Stimulated activated CD4-positive, alpha-beta T cell treated with anti-CD3 and anti-CD28 coated beads, Interleukin-4, amount 100 ng/mL, for 4 hours (primary cell): ENCODE measurements at places on chromosomes 1 and 21.

GRCh38 chr1:204920511-204920910, 49.8 kb downstream of the NFASC start:
- no peak for DNase-seq

- DNase-seq, result no peak
Measured at GRCh38 chr1:80274256-80274655, 1267.7 kb upstream of the ADGRL4 start.

DNA sequence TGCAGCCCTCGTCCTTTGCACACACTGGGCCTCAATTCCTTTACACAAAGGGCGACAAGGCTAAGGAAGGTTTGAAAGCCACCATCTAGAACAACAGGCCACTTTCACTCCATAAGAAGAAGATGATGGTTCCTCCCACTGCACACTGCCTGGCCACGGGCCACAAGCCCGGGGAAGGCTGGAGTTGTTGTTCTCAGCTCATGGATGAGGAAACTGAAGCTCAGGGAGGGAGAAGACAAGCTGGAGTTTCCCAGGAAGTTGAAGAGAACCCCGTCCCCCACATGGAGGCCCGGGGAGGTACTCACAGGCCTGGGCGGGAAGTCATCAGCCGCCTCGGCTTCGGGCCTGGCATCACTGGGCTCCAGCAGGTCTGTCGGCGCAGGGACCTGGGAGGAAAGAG, 24.6 kb upstream of the DDOST start:
- no peak for DNase-seq

GRCh38 chr1:203217668-203218067, 11.8 kb downstream of the CHIT1 start:
- DNase-seq, result no peak

DNA sequence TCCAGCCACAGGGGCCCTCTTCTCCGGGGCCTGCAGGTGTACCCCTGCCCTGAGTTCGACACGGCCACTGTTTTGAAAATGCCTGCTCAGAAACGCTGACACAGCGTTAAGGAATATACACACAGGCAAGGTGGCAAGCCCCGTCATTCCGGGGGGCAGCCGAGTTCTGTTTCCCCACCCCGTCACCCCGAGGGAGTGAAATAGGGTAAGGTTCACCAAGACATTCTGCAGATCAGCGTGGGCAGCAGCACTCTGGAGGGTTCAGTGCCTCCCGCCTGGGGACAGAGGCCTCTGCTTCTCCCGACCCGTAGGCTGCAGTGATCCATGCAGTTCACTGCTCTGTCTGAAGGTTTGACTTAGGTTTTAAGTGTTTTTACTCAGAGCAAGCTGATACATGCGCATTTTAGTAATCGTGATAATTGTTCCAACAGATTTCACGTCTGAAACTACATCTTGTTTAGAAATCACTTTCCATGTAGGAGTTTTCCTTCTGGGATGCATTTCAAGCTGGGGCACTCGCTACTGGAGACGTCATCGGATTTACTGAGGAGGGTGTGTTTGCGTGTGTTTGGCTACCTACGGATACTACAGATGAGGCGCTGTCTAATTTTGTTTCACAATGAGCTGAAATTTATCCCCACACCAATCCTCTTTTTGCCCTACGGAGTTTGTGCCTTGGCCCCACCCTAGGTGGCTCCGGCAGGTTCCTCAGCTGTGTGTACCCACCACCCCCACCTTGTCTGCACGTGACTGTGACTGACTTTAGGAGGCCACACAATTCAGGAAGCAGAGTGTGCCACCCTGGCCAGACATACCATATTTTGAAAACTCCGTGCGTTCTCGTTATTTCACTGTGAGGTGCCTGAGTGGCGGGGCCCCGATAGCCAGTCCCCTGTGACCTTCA, 63.5 kb downstream of the AGPAT3 start:
- no peak for DNase-seq
